ENCODE measurements at places on chromosomes 5 and 9.

DNA sequence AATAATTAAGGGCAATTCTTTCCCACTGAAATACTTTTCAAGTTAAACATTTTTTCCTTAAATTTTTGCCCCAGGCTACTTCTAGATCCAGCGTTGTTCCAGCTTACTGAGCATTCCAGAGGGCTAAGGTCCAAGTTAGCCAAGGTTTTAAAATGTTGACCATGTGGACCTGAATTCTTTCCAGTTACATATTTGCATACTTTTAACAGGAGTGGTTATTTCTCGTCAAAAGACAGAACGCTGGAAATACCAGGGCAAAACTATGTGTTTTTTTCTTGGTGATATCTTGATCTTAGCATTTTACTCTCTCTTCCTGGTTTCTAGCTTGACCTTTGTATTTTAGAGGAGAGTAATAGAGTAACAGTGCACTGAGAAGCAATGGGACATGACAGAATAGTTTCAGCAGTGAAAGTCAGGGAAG, 32.8 kb downstream of the TMC1 start:
- no peak for DNase-seq

DNA sequence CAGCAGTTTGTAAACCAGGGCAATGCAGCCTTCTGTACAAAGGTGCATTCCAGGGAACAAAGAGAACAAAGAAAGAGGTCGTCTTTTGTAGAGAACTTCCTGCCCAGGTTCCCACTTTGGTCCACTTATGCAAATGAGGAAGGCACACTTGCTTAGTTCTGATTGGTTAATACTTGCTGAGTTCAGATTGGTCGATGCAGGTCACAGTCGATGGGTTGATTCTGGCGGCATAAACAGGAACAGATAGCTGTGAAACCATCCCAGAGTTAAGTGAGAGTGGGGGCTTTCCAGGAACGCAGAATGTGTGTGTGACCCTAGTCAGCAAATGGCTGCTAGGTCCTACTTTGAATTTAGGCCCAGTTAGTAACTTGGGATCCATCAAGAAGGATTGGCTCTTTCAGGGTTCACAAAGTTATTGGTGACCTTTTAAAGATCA, 1.8 kb upstream of the ADAMTS13 start:
- no peak for DNase-seq

GRCh38 chr5:122358372-122358979, 46.4 kb downstream of the SNCAIP start:
- no peak for DNase-seq

DNA sequence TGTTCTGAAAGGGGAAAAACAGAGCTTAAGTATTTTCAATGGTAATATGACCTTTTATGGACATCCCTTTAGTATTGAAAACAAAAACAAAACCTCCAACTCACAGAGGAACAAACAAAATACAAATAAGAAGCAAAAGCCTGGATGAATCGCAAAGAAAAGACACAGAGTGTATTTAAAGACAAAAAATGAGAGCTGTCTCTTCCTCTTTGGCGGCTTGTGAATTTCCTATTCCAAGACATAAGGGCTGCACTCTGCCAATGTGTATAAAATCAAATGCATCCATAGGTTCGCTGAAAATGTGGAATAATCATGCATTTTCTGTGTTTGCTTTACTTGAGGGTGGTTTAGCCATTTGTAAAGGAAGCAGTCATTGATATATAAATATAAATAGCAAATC, 739.3 kb upstream of the ZNF608 start:
- DNase-seq, result no peak

DNA sequence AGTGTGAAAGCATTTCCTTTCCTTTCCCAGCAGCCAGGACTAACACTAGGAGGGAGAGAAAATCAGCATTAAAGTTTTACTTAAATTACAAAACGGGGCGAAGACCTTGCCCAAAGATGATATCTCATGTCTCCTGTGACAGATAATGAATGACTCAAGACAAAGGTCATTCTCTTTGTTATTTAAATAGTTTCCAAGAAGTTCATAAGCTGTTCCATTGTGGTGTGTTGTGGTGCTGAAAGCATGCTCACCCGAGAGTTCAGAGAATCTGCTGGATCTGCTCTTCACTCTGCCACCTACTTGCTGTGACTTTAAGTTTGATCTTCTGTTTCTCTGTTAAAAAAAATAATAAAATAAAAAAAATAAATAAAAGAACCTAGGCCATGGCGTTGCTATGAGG, 265.9 kb upstream of the NR4A3 start:
- no peak for DNase-seq

GRCh38 chr5:126918615-126918957, 111.8 kb downstream of the MARCHF3 start:
- no peak for DNase-seq

GRCh38 chr5:157273131-157273556, 7.2 kb downstream of the CYFIP2 start:
- no peak for DNase-seq
